GM12892 (cell line): ENCODE measurements at places on chromosomes 6 and 20.

DNA sequence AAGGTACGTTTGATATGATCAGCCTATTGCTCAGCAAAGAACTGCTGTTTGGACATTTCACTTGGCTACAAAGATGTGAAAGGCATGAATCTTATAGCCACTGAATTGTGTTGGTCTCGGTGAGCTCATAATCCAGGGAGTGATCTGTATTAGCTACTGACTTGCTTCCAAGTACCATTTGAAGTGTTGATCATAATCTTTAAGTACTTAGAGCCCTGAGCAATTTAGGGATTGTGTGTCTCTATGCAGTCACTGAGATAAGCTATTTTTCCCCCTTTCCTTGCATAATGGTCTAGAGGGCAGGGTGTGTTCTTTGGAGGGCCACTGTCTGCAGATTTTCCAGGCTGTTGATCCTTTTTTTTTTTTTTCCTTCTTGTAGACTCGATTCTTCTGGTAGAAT lies 393.6 kb downstream of the ESR1 start:
- no peak for DNase-seq

GRCh38 chr6:161256407-161256806 lies 17.5 kb downstream of the AGPAT4 start:
- DNase-seq, result no peak

GRCh38 chr6:159400826-159401225 lies 231.6 kb downstream of the FNDC1 start:
- no peak for DNase-seq

- no peak for DNase-seq
Measured at GRCh38 chr6:43884652-43885022, 114.6 kb downstream of the VEGFA start.

GRCh38 chr6:13604546-13605416 lies 10.4 kb upstream of the NOL7 start:
- DNase-seq, result no peak

DNA sequence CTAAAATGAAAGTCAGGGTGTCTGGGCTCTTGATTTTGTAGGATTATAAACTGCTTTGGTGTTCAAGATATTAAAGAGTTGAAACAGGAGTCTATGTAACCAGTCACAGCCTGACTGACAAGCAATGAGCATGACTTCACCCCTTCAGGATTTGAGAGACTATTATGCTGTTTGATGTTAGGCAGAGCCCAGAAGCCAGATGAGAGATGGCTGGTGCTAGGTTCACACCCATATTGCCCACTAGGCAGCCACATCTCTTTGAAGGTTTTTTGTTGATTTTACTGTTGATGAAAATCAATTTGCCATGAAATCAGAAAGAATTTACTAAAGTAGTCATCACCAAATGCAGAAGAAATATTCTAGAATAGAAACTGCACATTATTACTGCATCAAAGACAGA lies 243.6 kb downstream of the KHDRBS2 start:
- no peak for DNase-seq

- no peak for DNase-seq
Measured at GRCh38 chr20:51560550-51561307, 18.2 kb upstream of the NFATC2 start.

GRCh38 chr6:129646642-129647041 lies 63.3 kb downstream of the ARHGAP18 start:
- no peak for DNase-seq

- no peak for DNase-seq
Measured at GRCh38 chr6:16698162-16698533, 63.1 kb downstream of the ATXN1 start.

DNA sequence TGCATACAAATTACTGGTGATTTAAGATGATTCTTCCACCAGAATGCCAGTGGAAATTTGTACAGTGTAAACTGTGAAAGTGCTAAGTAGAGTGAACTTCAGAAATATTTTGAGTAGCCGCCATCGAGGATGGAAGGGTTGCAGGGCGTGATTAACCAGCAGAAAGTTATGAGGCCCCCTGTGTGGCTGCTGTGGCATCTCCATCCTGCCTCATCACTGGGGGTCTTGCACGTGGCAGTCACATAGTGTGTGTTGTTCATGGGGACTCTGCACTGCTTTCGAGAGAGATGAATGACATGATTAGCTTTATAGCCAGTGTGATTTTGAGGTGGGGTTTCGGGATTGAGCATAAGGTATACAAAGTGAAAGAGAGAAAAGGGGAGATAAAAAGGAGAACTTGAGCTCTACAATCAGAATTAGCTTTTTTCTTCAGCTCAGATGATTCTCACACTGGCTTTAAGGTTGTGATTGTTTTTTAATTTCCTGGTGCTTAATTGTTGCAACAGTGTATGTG lies 26.4 kb downstream of the KCTD20 start:
- no peak for DNase-seq

DNA sequence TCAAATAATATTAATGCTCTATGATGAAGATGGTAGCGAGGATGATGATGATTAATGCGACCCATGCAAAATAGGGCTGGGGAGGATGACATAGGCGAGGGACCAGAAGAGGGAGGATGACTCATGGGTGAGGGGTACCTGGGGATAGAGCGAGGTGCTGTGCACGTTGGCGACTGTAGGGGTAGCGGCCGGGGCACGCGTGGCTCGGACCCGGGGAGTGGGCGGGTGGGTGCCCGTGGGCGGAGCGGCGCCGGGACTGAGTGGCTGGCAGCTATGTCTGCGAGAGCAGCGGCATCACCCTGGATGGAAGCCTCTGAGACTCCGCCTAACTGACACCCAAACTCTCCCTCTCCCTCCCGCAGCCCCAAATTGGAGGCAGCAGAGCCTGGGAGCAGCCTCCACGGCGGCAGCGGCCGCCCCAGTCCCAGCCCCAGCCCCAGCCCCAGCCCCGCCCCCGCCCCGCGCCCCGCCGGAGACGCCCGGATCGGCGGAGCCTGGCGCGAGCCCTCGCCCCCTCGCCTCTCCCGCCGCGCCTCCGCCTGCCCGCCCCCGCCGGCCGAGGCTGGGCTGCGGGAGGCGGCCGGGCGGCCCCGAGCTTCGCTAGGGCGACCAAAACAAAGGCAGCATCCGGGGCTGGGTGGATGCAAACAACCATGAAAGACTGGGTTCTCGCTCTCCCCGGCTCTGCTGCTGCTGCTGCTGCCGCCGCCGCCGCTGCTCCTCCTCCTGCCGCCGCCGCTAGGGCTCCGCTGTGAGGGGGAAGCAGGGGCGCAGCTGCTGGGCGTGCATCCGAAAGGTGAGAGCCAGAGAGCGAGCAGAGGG lies at the start of gene RIMS1:
Gene RIMS1, plus strand, starts transcription at position 367 of the 822 bp plus-strand sequence. CDS start 474 bp downstream, outside the sequence.
- peak; percentile 41 for DNase-seq

DNA sequence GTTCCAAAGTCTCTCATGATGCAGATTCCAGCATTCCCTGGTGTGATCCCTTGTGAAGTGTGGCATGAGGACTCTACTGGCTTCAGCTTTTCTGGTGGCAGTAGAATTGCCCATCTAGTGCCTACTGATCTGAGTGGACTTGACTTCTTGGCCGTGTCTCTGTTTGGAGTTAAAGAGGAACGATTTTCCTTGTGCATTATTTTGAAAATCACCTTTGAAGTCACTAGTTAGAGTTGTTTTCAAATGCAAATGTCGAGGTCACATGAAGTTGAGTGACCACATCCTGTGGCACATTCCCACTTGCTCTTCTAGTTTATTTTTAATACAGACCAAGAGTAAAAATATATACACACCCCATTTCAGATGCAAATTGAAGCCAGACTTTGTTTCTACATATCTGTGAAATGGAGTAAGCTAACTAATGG lies 270.7 kb upstream of the TAB2 start:
- DNase-seq, result no peak

DNA sequence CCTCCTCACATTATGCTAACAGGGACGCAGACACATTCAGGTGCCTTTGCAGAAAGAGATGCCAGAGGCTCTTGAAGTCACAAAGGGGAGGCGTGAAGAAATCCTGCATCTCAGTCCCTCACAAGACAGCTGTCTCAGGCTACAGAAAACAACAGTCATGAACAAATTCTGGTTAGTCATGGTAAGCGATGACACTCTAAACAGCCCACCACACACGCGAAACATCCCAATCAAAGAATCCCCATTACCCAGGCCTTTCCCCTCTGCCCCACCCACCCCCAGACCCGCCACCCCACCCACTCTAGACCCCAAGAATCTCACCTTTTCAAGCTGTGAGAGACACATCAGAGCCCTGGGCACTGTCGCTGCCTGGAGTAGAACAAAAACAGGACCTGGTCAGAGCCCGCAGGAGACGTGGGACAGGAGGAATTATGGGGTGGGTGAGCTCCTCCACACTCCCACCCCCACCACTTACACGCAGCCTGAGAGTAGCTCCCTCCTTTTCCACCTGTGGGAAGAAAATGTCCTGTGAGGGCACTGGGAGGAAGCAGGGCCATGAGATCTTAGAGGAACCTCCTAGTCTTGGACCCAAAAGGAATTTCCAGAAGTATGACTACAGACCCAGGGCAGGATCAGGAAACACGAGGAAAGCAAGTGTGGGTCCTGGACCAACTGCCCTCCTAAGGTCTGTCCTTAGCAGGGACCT lies 2.7 kb downstream of the HLA-B start:
- no peak for DNase-seq

GRCh38 chr6:2578767-2579166 lies 172.0 kb downstream of the MYLK4 start:
- DNase-seq, result no peak

- DNase-seq, result no peak
Measured at GRCh38 chr6:98578016-98578415, 256.4 kb upstream of the POU3F2 start.

GRCh38 chr6:143708889-143709288 lies 31.1 kb downstream of the PHACTR2 start:
- no peak for DNase-seq

DNA sequence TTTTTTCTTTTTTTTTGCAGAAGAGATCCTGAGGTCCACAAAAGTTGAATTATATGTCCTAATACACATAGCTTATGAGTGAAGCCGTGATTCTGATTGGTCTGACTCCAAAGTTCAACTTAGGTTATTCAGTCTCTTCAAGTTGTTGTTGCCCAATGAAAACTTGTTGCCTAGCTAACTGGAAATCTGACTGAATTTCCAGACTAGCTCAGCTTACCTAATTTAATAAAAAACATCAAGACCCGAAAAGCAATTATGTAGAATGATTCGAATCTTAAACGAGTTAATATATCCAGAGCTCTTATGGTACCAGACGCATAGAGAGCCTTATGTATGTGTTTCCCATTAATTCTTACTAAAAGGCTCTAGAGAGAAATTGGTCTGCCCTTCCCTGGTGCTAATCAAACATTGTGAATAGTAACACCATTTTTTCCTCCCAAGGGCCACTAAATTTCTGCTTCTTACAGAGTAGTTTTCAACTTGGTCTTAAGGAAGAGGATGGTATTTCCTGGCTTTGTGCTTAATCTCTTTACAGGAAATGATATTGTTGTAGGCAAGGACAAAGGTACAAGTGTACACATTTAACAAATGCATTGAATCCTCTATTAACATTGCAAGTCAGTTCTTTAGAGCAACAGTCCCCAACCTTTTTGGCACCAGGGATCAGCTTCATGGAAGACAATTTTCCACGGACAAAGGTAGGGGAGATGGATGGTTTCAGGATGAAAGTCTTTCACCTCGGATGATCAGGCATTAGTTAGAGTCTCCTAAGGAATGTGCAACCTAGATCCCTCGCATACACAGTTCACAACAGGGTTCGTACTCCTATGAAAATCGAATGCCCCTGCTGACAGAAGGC lies 107.9 kb downstream of the TSHZ2 start:
- DNase-seq, result no peak

GRCh38 chr20:12179692-12180091 lies 262.0 kb downstream of the BTBD3 start:
- DNase-seq, result no peak

DNA sequence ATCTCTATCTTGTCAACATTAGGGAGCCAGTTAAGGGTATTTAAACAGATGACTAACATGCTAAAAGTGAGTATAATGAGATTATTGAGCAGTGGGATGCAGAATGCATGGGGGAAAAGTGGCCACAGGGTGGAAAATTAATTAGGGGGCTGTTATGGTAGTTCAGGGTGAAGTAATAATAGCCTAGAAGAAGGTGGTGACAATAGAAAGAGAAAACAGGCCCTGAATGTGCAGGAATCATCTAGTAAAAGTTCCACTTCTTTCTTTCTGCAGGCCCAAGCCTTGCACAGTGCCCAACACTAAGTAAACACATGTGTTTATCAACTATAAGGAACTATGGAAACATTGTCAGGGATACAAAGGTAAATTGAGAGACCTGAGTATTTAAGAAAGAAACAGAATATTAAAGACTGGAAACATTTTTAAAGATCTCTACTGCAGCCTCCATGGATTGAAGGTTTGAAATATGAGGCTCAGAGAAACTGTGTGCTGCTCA lies 7.1 kb upstream of the MYB start:
- DNase-seq, result no peak

DNA sequence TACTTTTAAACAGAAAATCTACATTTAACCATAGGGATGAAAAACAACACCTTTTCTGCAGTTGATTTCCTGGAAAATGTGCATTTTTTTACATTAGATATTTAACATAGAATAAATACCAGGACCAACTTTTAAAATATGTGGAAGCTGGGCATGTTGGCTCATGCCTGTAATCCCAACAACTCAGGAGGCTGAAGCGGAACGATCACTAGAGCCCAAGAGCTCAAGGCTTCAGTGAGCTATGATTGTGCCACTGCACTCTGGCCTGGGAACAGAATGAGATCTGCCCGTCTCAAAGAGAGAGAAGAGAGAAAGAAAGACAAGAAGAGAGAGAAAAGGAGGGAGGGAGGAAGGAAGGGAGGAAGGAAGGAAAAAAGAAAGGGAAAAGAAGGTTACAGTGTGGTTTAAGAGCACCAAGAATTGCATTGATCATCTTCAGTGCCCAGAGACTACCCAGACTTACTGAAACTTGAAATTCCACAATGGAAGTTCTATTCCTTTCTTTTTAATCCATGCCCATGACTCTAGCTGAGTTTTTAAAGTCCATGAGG lies 189.4 kb upstream of the ARID1B start:
- DNase-seq, result no peak

DNA sequence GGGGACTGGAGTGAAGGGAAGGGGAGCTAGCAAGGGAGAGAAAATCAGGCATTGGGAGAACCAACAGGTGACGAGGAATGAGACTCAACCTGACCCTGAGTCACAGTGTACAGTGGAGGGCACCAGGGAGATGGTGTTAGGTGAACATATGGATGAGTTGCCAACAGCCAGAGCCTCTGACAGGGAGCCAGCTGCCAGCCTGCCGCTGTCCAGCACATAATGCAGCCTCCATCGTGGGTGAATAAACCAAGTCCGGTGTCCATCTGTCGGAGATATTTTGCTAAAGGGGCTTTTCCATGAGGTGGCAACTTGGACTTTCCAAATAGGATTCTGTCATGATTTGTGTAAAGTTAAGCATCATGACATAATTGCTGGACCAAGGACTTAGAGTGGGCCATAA lies 88.1 kb downstream of the CDH4 start:
- DNase-seq, result no peak

DNA sequence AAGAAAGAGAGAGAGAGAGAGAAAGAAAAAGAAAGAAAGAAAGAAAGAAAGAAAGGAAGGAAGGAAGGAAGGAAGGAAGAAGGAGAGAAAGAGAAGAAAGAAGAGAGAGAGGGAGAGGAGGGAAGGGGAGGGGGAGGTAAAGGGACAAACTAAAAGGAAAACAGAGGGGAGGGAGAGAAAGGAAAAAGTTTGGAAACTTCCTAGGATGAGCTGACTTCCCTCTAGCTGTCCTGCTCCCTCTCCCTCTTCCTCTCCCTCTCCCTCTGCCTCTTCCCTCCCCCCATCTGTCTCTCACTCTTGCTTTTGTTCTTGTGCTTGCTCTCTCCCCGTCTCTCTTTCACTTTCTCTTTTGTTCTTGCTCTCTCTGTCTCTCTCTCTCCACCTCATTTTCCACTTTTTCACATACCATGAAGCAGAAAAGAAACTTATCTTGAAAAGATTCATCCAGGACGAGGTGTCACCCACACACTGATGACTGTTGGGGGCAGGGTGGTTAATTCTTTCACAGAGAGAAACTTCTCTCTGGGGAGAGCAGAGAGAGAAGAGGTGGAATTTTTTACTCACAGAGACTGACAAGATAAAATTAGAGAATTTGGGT lies 56.4 kb upstream of the DUSP22 start:
- no peak for DNase-seq
